ENCODE measurements at places on chromosomes 2 and 18. TPM values are rescaled to one million over a fixed set of nuclear protein-coding genes. Genes with fewer than 3 reads are reported as not detected.

ANKRD30BL gene
- not detected for total RNA-seq

DNA sequence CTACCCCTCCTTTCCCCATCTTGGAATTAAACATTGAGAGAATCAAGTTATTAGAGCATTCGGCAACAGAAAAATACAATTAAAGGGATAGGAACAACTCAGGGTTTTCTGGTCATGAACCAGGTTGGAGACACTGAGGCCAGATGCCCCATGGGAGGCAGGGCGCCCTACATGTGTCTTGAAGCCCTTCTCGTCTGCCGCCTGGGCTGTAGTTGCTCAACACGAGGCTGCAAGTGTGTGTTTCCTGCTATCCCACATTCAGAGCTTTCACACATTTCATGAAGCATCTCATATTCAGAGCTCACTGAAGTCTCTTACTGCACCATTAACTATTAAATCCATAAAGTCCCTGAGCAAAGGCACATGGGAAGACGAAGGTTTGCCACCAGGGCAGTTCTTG, 28.8 kb downstream of the TTC39C start:
- no peak overlapping the region for H3K27ac ChIP-seq
- no peaks in the 10 kb centered on the region for H3K4me1 ChIP-seq

DNA sequence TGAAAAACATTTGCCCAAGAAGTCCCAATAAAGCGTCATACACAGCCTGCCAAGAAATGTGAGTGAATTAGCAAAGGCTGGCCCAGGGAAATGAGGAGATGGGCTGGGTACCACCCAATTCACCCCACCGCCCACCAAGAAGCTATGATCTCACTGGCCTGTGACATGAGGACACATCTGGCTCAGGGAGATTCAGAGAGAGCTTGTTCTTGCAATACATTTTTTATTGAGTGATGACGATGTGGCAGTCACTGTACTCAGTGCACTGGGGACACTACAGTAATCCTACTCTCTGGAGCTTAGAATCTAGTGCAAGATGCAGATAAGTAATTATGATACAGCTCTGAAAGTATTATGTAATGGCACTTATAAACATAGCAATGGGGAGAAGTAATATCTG, 64.6 kb upstream of the IGFBP2 start:
- H3K4me1 ChIP-seq: peaks cover 17% of the 10 kb centered on the region
- H3K36me3 ChIP-seq: peaks cover 3% of the 10 kb centered on the region
- H3K27ac ChIP-seq: peak overlapping the region; percentile 14
- H3K27me3 ChIP-seq: no peaks in the 10 kb centered on the region
- DNase-seq: no peak

- no peak overlapping the region for H3K4me3 ChIP-seq
- H3K27ac ChIP-seq: no peak overlapping the region
- H3K36me3 ChIP-seq: no peaks in the 10 kb centered on the region
- no peak for DNase-seq
Observed at GRCh38 chr2:78532762-78533379, 492.6 kb upstream of the REG3G start.

DNA sequence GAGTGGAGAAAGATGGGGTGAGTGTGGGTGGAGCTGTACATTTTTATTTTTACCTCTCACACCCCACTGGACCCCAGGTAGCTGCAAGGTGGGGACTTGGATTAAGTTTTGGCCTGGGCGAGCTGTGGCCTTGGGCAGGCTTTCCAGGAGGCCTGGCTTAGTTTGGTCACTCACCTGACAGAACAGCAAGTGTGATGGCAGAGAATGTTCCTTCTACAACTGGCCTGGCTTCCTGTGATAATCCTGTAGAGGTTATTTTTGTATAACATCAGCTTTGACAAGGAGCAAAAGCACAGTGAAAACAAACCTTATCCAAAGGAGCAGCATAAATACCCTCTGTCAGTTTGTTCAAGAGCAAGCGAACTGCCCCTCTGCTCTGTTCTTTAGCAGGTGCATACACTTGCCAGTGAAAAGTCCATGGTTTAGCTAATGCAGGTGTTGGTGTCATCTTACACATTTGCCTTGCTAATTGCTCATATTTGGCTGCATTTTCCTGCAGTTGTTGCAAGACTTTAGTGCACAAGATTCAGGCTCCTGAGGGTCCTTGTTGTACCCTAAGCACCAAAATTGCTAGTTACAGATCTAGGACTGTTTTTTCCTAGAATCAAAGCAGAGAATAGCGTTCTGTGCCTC, 6.3 kb downstream of the THNSL2 start:
- peaks cover 4% of the 10 kb centered on the region for H3K36me3 ChIP-seq
- H3K27me3 ChIP-seq: no peaks in the 10 kb centered on the region
- H3K4me3 ChIP-seq: no peak overlapping the region

DNA sequence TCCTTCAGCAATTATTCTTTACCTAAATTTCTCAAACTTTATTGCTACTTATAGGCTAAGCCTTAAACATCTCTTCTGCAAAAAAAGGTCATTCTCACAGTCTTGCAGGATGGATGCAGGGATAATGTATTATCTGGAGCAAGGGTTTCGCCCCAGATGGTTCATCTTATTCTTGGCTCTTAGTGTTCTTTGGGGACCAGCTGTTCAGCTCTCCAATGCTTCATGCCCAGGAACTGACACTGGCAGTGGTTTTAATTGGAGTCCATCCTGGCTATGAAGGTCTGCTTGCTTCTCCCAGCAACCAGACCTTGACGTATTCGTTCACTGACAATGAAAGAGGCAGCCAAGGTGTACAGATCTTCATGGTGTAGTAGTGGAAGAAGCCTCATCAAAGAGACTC, 331.9 kb downstream of the SLC8A1 start:
- peaks cover 2% of the 10 kb centered on the region for H3K36me3 ChIP-seq
- no peak overlapping the region for H3K27ac ChIP-seq
- no peak overlapping the region for H3K4me3 ChIP-seq
- peaks cover 18% of the 10 kb centered on the region for H3K4me1 ChIP-seq
